Breast epithelium (tissue), 4 donors: ENCODE measurements at places on chromosomes 11 and 22. TPM values are rescaled to one million over a fixed set of nuclear protein-coding genes. Genes with fewer than 3 reads are reported as not detected.
A peak's percentile ranks its signal among the peaks of the same experiment; 100 is the strongest.

GRCh38 chr22:38414009-38414395 is 41.0 kb downstream of the KCNJ4 start:
- H3K36me3 ChIP-seq: no peaks in the 10 kb centered on the region
- no peaks in the 10 kb centered on the region for H3K27me3 ChIP-seq
- DNase-seq: no peak
- no peaks in the 10 kb centered on the region for H3K4me1 ChIP-seq

GRCh38 chr11:126137136-126137535 is 74.3 kb downstream of the RPUSD4 start:
- DNase-seq: no peak
- no peaks in the 10 kb centered on the region for H3K27me3 ChIP-seq
- H3K27ac ChIP-seq: peak overlapping the region; percentile 42
- H3K36me3 ChIP-seq: no peaks in the 10 kb centered on the region
- H3K4me3 ChIP-seq: no peak overlapping the region

DNA sequence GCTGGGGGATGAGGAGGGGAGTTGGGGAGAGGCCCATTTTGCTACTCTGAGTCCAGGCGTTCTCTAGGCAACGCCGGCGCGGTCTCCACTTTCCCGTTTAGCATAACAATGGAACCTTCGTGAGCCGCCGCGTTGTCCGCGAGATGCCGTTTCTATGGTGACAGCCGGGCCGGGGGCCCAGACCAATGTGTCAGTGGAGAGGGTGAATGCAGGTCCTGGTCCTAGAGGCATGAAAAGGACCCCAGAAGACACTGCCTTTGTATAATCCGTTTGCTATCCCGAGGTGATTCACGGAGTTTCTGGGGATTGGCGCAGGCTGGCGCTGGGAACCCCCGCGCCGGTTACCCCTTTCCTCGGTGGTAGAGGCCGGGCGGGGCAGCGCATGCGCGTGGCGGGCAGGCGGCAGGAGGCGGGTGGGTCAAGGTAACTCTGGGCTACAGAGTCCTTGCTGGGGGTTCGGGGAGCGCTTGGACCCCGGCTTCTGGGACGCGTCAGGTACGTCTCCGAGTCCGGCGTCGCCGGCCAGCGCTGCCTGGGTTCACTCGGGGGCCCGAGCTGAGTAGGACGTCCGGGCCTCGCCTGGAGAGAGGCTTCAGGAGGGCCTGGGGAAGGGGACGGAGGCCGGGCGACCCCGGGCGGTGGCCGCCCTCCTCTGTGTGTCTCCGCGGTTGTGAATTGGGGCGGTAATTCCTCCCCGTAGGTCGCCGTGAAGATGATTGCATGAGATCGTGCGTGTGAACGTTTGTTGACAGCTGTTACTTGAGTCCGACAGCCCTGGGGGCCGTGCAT is at the start of the genes CBY1 and FAM227A:
CBY1 (plus strand) TSS at position 383 of the 789 bp plus-strand sequence. CDS start 11,417 bp downstream, outside the sequence.
FAM227A (minus strand) TSS at position 137 of the 789 bp plus-strand sequence. CDS start 6,224 bp downstream, outside the sequence.
- H3K36me3 ChIP-seq: no peaks in the 10 kb centered on the region
- no peaks in the 10 kb centered on the region for H3K27me3 ChIP-seq
- no peaks in the 10 kb centered on the region for H3K4me1 ChIP-seq
- peak within 1 kb of the TSS; percentile 100 for H3K4me3 ChIP-seq
- peak; percentile 82 for DNase-seq
- peak within 1 kb of the TSS; percentile 88 for H3K27ac ChIP-seq

DNA sequence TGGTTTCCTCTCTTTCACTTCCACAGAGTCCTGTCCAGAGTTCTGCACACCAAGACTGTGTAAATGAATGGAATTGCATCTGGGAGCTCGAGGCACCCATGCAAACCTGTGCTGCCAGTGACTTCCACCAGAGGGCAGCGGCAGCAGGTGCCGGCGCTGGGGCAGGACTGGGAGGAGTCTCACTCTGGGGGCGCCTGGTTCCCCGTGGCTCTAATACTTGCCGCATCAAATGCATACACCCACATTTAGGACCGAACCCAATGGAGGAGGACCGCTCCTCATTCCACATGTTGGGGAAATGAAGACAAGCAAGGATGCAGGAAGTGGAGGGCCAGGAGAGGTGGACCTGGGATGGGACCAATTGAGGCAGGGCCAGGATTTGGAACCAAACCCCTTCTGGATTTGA is 1.1 kb upstream of the CD6 start:
- no peaks in the 10 kb centered on the region for H3K27me3 ChIP-seq
- no peaks in the 10 kb centered on the region for H3K4me1 ChIP-seq
- no peak overlapping the region for H3K4me3 ChIP-seq
- H3K36me3 ChIP-seq: no peaks in the 10 kb centered on the region

DNA sequence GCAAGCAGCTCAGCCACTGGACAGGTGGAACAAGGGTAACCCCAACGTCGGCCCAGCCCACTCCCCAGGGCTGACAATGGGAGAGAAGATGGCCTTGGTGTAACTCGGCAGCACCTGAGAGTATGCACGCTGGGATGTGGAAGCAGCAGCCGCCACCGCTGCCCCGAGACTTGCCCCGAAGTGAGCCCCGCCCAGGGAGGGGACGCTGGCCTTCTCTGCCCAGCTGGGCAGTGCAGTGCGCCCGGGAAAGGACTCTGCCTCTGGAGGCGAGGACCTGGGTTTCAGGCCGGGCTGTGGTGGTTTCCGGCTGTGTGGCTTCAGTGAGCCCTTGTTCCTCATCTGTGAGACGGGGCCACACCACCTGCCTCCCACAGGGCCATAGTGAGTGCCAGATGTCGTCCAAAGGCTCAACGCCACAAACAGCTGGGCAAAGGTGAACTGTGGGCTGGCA is 8.6 kb upstream of the POLDIP3 start:
- no peaks in the 10 kb centered on the region for H3K27me3 ChIP-seq
- peaks cover 13% of the 10 kb centered on the region for H3K36me3 ChIP-seq
- DNase-seq: no peak
- no peak overlapping the region for H3K27ac ChIP-seq
- H3K4me3 ChIP-seq: no peak overlapping the region
- H3K4me1 ChIP-seq: no peaks in the 10 kb centered on the region

- no peak overlapping the region for H3K27ac ChIP-seq
- DNase-seq: no peak
- H3K27me3 ChIP-seq: no peaks in the 10 kb centered on the region
- no peak overlapping the region for H3K4me3 ChIP-seq
Measured at GRCh38 chr11:133443206-133443747, 89.0 kb downstream of the OPCML start.

DNA sequence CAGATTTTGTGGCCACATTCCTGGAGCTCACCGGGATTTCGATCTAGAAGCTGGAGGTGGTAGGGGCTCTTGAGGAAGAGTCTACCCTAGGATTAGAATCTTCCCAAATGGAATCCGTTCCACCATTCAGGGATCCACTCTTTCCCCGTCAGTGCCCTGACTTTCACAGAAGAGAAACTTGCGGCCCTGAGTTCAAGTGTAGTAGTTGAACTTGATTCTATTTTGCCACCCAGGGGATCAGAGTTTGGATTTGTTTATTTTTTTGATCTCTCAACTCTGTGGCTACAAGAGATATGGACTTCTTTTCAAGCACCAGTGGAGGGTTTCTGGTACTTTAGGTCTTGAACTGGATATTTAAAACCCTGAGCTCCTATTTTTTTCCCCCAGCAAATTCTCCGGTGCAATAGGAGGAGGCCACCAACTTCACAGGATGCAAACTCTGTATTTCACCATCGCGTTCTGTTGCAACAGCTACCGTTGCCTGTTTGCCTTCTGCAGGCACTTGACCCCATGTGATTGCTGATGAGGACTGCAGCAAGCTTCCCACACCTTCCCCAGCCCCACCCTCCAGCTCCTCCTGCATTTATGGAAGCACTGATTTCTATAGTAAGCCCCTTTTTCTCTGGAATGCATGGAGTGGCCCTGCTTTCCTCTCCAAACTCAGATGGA is 14.8 kb upstream of the MRGPRF start:
- no peak overlapping the region for H3K4me3 ChIP-seq
- no peaks in the 10 kb centered on the region for H3K27me3 ChIP-seq
- no peak overlapping the region for H3K27ac ChIP-seq
- no peak for DNase-seq

- H3K4me3 ChIP-seq: peak overlapping the region; percentile 53
- H3K27me3 ChIP-seq: no peaks in the 10 kb centered on the region
- DNase-seq: no peak
- no peaks in the 10 kb centered on the region for H3K36me3 ChIP-seq
Measured at GRCh38 chr11:8081591-8082250, 710 bp downstream of the TUB start.

GRCh38 chr11:93984936-93985335 is 36.2 kb upstream of the HEPHL1 start:
- no peak for DNase-seq
- H3K4me3 ChIP-seq: no peak overlapping the region
- H3K36me3 ChIP-seq: no peaks in the 10 kb centered on the region

- H3K27me3 ChIP-seq: no peaks in the 10 kb centered on the region
- H3K27ac ChIP-seq: peak overlapping the region; percentile 48
- no peak for DNase-seq
- H3K36me3 ChIP-seq: no peaks in the 10 kb centered on the region
- peaks cover 10% of the 10 kb centered on the region for H3K4me1 ChIP-seq
Measured at GRCh38 chr11:47183031-47183856, 3.0 kb downstream of the PACSIN3 start.

GRCh38 chr11:38680166-38680565 is 2082.1 kb upstream of the RAG2 start:
- H3K27me3 ChIP-seq: no peaks in the 10 kb centered on the region
- no peak overlapping the region for H3K4me3 ChIP-seq
- no peak for DNase-seq
- no peak overlapping the region for H3K27ac ChIP-seq
- no peaks in the 10 kb centered on the region for H3K36me3 ChIP-seq

- no peak overlapping the region for H3K4me3 ChIP-seq
- no peaks in the 10 kb centered on the region for H3K4me1 ChIP-seq
- DNase-seq: no peak
- H3K27me3 ChIP-seq: no peaks in the 10 kb centered on the region
- H3K36me3 ChIP-seq: no peaks in the 10 kb centered on the region
- no peak overlapping the region for H3K27ac ChIP-seq
Measured at GRCh38 chr11:93279851-93280347, 50.6 kb upstream of the DEUP1 start.

GRCh38 chr22:41968601-41969000 is 642 bp upstream of the SEPTIN3 start:
- H3K4me3 ChIP-seq: no peak overlapping the region
- H3K27me3 ChIP-seq: peaks cover 8% of the 10 kb centered on the region
- no peak for DNase-seq
- H3K27ac ChIP-seq: no peak overlapping the region
- no peaks in the 10 kb centered on the region for H3K36me3 ChIP-seq

- no peak overlapping the region for H3K4me3 ChIP-seq
- H3K27me3 ChIP-seq: no peaks in the 10 kb centered on the region
- H3K4me1 ChIP-seq: peaks cover 24% of the 10 kb centered on the region
- DNase-seq: no peak
- no peak overlapping the region for H3K27ac ChIP-seq
Measured at GRCh38 chr22:37628830-37629229, 10.6 kb upstream of the SH3BP1 start.

- H3K27me3 ChIP-seq: no peaks in the 10 kb centered on the region
- no peak for DNase-seq
- H3K36me3 ChIP-seq: no peaks in the 10 kb centered on the region
- H3K27ac ChIP-seq: no peak overlapping the region
- peaks cover 4% of the 10 kb centered on the region for H3K4me1 ChIP-seq
- H3K4me3 ChIP-seq: no peak overlapping the region
Measured at GRCh38 chr22:38712486-38713207, 6.9 kb downstream of the GTPBP1 start.

GRCh38 chr11:126585774-126586491 is 230.4 kb downstream of the ST3GAL4 start:
- H3K36me3 ChIP-seq: no peaks in the 10 kb centered on the region
- no peaks in the 10 kb centered on the region for H3K4me1 ChIP-seq
- peak; percentile 39 for DNase-seq
- H3K27me3 ChIP-seq: no peaks in the 10 kb centered on the region
- peak overlapping the region; percentile 25 for H3K4me3 ChIP-seq

DNA sequence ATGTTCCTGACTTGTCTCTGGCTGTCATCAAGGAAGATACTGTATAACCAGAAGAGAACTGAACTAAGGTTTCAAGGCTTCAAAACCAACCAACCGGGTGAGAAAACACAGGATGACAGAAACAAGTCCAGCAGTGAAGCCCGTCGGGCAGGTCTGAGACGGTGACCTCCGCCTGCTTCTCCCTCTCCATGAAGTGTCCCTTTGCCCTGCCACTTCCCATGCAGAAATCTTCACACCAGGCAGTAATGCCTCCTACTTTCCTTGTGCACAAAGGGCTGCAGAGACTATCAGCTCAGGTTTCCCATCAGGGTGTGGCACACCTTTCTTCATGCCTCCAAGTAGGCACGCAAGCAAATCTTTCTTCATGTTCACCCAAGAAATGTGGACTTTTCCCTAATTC is 24.2 kb downstream of the PRDM10 start:
- DNase-seq: no peak
- H3K27me3 ChIP-seq: no peaks in the 10 kb centered on the region
- H3K4me1 ChIP-seq: no peaks in the 10 kb centered on the region
- H3K36me3 ChIP-seq: no peaks in the 10 kb centered on the region
- no peak overlapping the region for H3K4me3 ChIP-seq

GRCh38 chr11:95556011-95556341 is 233.6 kb downstream of the FAM76B start:
- H3K4me3 ChIP-seq: no peak overlapping the region
- no peaks in the 10 kb centered on the region for H3K36me3 ChIP-seq
- peak overlapping the region; percentile 72 for H3K27ac ChIP-seq
- H3K27me3 ChIP-seq: no peaks in the 10 kb centered on the region
- DNase-seq: no peak
- H3K4me1 ChIP-seq: no peaks in the 10 kb centered on the region

GRCh38 chr11:9802291-9802861 is 138.5 kb downstream of the SWAP70 start:
- H3K27me3 ChIP-seq: no peaks in the 10 kb centered on the region
- no peaks in the 10 kb centered on the region for H3K4me1 ChIP-seq
- peak overlapping the region; percentile 84 for H3K27ac ChIP-seq

- H3K4me3 ChIP-seq: no peak overlapping the region
- no peaks in the 10 kb centered on the region for H3K36me3 ChIP-seq
- no peaks in the 10 kb centered on the region for H3K27me3 ChIP-seq
Measured at GRCh38 chr11:69374110-69374945, 80.4 kb downstream of the MYEOV start.

Gene TREH
- not detected for total RNA-seq

Gene MUC5B
- total RNA-seq: not detected

Gene SHANK3
- 4.8 TPM for total RNA-seq

Gene MTNR1B
- total RNA-seq: not detected

Gene CARD18
- not detected for total RNA-seq

Gene ARHGAP20
- 34.6 TPM for total RNA-seq

Gene TLCD5
- total RNA-seq: 8.2 TPM

Gene GTSE1
- total RNA-seq: 0.48 TPM

Gene LRRC32
- 56.0 TPM for total RNA-seq

Gene PRR33
- not detected for total RNA-seq

Gene IRF7
- 27.9 TPM for total RNA-seq

Gene INTS4
- total RNA-seq: 58.4 TPM
